Progenitor cell of endocrine pancreas (in vitro differentiated cells): ENCODE measurements at places on chromosomes 16 and 17.
A peak's percentile ranks its signal among the peaks of the same experiment; 100 is the strongest.

- no peak for DNase-seq
Observed at GRCh38 chr17:4956493-4957061, 5.7 kb downstream of the ENO3 start.

- no peak for DNase-seq
Observed at GRCh38 chr17:30161601-30162000, 45.0 kb downstream of the NSRP1 start.

DNA sequence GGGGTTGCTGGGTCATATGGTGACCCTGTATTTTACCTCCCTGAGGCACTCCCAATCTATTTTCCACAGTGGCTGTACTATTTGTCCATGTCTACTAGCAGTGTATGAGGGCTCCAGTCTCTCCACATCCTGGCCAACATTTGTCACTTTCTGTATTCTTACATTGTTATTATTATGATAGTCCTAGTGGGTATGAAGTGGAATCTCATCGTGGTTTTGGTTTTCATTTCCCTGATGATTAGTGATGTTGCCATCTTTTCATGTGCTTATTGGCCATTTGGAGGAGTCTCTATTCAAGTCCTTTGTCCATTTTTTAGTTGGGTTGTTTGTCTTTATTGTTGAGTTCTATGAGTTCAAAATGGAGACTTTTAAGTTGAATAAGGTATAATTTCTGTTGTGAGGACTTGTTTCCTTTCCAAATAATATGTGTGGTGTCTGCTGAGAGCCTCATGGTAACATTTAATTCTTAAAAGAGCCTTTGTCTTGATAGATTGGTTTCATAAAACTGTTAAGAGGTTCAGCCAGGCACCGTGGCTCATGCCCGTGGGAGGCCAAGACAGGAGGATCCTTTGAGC is 108.2 kb downstream of the RPTOR start:
- no peak for DNase-seq

GRCh38 chr17:50114849-50115357 is 15.1 kb downstream of the SAMD14 start:
- DNase-seq = no peak

DNA sequence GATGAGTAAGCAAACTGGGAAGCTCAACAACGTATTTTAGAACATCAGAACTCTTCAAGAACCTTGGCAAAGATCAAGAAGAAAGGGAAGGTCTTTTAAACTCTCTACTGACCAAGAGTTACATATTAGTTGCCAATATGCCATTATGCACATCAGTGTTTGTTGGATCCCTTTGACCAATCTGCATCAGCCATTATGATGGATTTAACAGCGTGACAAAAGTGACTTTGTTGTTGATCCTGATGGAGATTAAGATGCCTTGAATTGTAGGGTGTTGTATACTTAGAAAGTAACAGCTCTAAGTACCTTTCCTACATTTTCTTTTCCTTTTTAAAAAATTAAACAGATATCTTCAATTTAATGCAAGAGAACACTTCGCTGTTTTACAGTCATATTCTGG is 108.5 kb downstream of the CA4 start:
- no peak for DNase-seq

DNA sequence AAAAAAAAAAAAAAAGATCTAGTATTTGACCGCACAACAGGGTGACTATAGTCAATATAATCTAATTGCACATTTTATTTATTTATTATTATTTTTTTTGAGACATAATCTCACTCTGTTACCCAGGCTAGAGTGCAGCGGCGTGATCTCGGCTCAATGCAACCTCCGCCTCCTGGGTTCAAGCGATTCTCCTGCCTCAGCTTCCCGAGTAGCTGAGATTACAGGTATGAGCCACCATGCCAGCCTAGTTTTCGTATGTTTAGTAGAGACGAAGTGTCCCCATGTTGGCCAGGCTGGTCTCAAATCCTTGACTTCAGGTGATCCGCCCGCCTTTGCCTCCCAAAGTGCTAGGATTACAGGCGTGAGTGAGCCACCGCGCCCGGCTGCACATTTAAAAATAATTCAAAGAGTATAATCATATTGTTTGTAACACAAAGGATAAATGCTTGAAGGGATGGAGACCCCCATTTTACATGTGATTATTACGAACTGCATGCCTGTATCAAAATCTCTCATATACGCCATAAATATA is 794 bp downstream of the ANKS3 start:
- no peak for DNase-seq

- no peak for DNase-seq
Observed at GRCh38 chr17:55668312-55668920, 54.2 kb downstream of the TMEM100 start.

GRCh38 chr17:73215447-73215846 is 22.6 kb downstream of the COG1 start:
- no peak for DNase-seq

DNA sequence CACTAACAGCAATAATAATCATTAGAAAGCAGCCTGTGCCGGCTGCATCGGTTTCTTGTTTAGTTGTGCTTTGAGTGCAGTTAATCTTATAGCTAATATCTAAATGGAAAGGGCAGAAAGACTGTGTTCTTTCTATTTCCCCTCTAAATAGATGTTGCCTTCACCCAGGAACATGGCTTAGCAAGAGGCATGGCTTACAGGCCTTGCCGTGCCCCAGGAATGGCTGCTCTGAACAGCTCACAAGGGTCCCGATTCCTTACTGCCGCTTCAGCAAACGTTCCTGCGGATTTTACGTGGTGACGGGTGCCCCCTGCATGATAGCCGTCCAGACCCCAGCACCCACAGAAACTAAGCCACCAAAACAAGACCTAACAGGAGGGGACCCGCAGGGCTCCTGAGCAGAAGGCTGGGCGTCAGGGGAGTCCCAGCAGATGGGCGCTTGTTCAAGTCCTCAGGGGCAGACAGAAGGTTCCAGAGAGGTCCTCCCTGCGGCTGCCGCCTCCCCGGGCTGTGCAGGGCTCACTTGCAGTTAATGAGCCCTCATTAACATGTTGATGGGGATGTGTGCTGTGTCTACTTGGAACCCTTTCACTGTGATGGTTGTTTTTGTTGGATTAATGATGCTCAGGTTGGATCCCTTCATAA is 52.5 kb upstream of the ENPP7 start:
- no peak for DNase-seq

DNA sequence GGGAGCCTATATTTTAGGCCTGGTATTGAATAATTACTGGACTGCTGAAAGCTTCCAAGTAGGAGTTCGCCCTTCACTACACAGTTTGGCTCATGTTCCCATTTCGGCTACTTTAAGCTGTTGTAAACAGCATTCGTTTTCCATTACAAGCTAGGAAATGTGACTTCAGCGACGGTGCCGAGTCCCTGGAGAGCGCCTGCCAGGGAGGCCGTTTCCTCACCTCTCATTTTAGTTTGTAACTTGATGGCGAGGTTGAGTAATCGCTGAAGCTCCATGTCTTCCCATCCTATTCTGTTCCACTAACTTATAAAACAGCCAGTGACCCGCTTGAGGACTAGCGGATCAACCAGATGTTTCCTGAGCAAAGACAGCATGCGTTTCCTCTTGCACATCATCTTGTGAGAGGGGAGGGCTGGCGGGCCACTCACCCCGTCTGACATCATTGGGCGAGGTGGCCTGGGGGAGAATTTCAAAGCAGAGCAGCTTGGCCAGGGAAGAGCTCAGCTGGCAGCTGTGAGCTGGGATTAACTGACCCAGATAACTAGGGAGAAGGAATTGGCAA is 32.9 kb downstream of the PCTP start:
- DNase-seq = no peak

GRCh38 chr17:42405963-42406495 is 17.0 kb downstream of the CAVIN1 start:
- DNase-seq = peak; percentile 74
